ENCODE measurements at places on chromosomes 16 and 17. TPM values are rescaled to one million over a fixed set of nuclear protein-coding genes. Genes with fewer than 3 reads are reported as not detected.

Gene TEX14
- under 0.01 TPM for total RNA-seq

Gene CCDC200
- not detected for total RNA-seq

Gene TBC1D3C
- not detected for total RNA-seq

Gene PLD6
- total RNA-seq: 2.8 TPM

DNA sequence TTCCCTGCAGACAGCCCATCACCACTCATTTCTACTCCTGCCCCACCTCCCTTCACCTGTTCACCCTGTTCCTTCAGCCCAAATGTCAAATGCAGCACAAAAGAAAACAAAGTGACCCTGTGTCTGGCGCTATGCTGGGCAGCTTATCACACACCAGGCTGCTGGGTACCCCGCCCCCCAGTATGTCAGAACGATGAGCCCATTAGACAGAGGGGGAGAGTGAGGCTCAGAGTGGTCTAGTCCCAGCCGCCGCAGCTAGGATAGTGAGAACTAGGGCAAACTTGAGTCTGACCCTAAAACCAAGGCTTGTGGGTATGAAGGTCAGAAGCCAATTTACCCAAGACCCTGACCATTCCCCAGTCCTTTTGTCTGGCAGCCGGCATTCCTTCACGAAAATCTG, 4.0 kb downstream of the TNP2 start:
- no peak for DNase-seq

- DNase-seq: peak; percentile 29
These were observed 47.1 kb downstream of the VMP1 start for GRCh38 chr17:59754552-59754951.

GRCh38 chr16:29975134-29975538, 1.5 kb downstream of the TAOK2 start:
- DNase-seq: no peak

DNA sequence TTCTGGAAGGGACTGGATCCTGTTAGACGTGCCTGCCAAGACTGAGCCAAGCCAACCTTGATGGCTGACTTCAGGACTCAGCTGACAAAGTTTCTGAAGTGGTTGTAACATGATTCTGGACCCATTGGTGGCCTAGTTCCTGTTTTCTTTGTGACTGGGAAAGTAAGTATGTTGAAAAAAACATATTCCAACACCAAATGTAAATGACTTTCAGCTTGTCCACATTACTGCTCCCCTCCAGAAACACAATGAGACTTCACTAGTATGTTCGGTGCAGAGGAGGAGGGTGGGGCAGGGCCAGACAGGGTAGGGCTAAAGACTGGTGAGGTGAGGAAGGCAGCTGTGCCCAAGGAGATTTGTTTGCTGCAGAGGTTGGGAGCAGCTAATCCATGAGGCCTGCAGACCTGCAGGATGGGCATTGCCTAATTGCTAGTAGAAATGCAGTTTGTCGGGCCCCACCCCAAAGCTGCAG, 26.4 kb downstream of the NMT1 start:
- no peak for DNase-seq

Gene ADAP2
- 0.87 TPM for total RNA-seq

Gene KRTAP4-1
- total RNA-seq: not detected

DNA sequence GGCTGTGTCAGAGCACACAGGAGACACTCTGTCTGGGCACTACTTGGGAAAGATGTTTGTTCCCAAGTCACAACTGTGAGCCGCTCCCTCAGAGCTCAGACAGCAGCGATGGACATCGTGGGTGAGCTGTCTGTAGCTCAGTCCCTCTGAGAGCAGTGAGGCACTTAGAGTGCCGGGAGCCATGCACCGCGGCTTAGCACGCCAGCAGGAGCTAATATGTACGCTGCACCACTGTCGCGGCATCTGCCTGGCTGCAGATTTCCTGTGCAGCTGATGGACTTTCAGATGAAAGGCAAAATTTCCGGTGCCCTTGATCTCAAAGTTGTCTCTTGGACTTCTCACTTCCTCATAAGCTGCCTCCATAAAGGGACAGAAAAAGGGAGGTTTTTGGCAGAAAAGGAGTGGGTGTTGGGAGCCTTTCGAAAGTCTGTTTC, 92.8 kb upstream of the ZNF469 start:
- DNase-seq: peak; percentile 31

GRCh38 chr16:51431517-51432241, 280.6 kb upstream of the SALL1 start:
- no peak for DNase-seq

GRCh38 chr16:85645021-85645589, 32.0 kb downstream of the GSE1 start:
- no peak for DNase-seq

Gene TMEM238L
- not detected for total RNA-seq

- no peak for DNase-seq
These were observed 5.4 kb downstream of the VEZF1 start for GRCh38 chr17:57982452-57983170.

Gene CACNA1G
- not detected for total RNA-seq

DNA sequence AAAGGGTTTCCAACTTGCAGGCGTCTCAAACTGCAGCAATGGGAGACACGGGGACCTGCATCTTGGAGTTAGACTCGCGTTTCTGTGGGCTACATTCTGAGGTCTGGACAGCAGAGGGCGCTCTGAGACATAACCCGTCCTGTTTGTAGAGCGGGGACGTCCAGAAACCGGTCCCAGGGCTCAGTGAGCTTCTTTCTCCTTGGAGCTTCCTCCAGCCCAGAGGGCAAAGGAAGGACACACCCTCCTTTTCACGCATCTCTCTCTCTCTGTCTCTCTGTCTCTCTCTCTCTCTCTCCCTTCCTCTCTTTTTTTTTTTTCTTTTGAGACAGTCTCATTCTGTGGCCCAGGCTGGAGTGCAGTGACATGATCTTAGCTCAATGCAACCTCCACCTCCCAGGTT, 19.8 kb downstream of the COX4I1 start:
- DNase-seq: peak; percentile 73

- no peak for DNase-seq
These were observed 13.6 kb downstream of the CDH16 start for GRCh38 chr16:66904846-66905632.

Gene SULT1A1
- 3.9 TPM for total RNA-seq

Gene AKTIP
- 24.6 TPM for total RNA-seq

Measured in lung microvascular endothelial cell (primary cell).